NCI-H2107 (cell line): ENCODE measurements at places on chromosomes 6 and 20.

- DNase-seq: no peak
These were observed 147.5 kb downstream of the ERMARD start for GRCh38 chr6:169898788-169899480.

- no peak for DNase-seq
These were observed 13.0 kb upstream of the CLDN20 start for GRCh38 chr6:155250701-155251381.

- no peak for DNase-seq
These were observed 300.7 kb downstream of the TENT5A start for GRCh38 chr6:81451787-81452186.

DNA sequence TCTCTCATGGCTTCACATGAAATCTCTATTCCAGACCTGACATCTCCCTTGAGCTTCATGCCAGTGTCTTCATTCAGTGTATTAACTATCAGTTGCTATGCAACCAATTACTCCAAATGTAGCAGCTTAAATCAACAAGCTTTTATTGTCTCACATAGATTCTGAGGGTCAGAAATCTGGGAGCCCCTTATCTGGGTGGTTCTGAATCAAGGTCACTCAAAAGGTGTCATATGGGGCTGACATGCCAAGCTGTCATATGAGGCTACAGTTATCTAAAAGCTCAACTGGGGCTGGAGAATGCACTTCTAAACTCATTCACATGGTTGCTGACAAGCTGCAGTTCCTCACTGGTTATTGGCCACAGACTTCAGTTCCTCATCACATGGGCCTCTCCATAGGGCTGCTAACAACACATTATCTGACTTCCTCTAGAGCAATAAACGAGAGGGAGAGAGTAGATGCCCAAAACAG lies 7.3 kb upstream of the CGA start:
- DNase-seq: no peak

DNA sequence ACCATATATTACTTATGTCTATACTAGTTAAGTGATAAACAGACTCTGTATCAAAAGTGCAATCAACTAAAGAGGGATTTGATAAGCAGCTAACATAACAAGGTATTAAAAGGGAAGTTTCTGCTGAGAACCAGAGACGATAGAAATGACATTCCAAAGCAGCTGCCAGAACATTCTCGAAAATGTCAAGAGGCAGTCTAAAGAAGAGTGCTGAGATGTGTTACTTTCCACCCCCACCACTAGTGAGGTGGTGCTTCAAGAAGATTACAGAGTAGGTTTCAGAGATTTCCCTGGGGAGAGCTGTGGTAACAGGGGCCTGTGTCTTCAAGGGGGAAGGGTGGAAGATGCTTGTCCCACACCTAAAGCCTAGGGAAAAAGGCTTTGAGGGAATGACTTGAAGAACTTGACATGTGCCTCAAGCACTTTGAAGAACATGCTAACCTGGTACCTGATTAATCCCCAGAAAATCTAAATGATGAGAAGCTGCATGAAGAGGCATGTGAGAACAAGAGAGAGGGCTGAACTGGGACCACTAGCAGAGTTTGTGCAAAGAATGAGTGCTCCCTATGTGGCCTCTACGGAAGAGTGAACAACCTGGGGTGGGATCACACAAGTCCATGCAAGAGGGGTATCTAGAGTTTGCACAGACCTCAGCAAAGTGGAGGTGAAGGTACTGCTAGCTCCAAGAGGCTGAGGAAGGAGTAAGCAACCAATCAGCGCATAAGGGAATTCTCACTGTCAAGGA lies 5.0 kb downstream of the FAM184A start:
- no peak for DNase-seq

- DNase-seq: no peak
These were observed 213.6 kb upstream of the DTNBP1 start for GRCh38 chr6:15876406-15876805.

- DNase-seq: no peak
These were observed 103.5 kb upstream of the PTPRT start for GRCh38 chr20:43293068-43293786.

GRCh38 chr6:1363298-1363697 lies 26.1 kb upstream of the FOXF2 start:
- DNase-seq: no peak

DNA sequence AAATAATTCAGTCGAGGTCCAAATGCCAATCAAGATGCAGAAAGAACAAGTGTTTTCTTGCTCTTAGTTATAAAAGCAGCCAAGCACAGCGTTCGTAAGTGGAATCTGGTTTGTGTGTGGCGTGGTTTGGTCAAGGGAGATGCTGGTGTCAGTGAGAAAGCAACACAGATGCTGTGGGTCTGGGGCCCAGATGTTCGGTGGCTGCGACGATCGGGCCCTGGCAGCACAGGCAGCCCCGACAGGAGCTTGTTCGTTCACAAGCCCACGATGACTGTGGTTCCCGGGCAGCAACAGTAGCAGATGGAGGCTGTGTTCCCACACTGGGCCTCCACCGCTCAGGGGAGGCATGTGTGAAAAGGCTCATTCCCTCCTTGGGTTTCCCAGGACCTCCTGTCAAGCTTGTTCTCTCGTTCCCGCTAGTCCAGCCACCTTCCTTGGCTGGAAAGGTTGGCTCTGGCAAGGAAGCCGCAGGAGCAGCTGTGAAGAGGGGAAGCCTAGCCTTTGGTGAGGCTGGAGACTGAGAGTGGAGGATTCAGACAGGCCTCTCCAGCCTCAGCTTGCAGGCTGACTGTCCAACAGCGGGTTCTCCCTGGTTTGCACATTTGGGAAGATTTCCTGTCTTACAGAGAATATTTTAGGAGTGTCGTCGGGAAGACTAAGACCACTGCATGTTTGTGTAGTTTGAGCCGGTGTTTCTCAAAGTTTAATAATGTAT lies 304.7 kb downstream of the QKI start:
- DNase-seq: no peak

GRCh38 chr6:38004908-38005307 lies 185.4 kb downstream of the ZFAND3 start:
- no peak for DNase-seq

DNA sequence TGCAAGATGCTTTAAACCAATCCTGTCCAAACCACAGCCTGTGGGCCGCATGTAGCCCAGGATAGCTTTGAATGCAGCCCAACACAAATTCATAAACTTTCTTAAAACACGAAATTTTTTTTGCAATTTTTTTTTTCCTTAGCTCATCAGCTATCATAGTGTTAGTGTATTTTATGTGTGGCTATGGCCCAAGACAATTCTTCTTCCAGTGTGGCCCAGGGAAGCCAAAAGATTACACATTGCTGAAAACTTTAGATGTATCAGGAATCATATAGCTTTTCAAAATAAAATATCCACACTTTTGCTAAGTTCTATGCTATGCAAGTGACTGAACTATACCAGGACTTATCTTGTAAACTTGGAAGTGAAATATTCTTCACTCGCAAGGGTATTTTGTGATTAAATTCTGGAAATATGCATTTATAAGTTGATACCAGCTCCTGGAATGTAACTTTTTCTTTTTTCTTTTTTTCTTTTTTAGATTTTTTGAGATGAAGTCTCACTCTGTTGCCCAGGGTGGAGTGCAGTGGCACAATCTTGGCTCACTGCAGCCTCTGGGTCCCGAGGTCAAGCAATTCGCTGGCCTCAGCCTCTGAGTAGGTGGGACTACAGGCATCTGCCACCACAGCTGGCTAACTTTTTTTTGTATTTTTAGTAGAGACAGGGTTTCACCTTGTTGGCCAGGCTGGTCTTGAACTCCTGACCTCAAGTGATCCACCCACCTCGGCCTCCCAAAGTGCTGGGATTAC lies 49.8 kb downstream of the MTHFD1L start:
- no peak for DNase-seq

DNA sequence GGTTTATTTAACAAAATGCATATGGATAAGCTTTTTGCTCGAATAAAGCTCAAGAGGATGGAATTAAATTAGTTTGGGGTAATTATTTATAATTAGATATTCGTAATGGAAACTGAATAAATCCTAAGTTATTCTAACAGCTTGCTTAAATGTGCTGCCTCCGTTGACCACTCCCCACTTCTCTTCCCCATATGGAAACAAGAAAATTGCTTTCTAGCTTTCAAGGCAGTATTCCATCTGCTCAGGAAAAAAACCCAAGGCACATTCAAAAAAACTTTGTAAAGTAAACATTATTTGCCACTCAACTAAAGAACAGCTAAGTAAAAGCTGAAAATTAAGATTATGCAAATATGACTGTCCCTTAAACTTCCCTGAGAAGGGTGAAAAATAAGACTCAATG lies 369.2 kb downstream of the HAO1 start:
- DNase-seq: no peak

GRCh38 chr6:13811627-13812358 lies 2.6 kb downstream of the MCUR1 start:
- DNase-seq: no peak

GRCh38 chr20:36491901-36492617 lies 49.3 kb upstream of the MYL9 start:
- DNase-seq: no peak

- DNase-seq: no peak
These were observed 24.6 kb upstream of the ZNF133 start for GRCh38 chr20:18263723-18264122.

- DNase-seq: no peak
These were observed 365.9 kb downstream of the RNF144B start for GRCh38 chr6:18753076-18753475.

DNA sequence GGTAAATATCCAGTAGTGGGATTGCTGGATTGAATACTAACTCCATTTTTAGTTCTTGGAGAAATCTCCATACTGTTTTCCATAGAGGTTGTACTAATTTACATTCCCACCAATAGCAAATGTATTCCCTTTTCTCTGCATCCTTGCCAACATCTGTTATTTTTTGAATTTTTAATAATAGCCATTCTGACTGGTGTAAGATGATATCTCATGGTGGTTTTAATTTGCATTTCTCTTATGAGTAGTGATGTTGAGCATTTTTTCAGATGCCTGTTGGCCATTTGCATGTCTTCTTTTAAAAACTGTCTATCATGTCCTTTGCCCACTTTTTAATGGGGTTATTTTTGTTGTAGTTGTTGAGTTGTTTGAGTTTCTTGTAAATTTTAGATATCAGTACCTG lies 253.2 kb downstream of the HAO1 start:
- DNase-seq: no peak

- no peak for DNase-seq
These were observed 4.6 kb downstream of the SDC4 start for GRCh38 chr20:45343532-45344167.

DNA sequence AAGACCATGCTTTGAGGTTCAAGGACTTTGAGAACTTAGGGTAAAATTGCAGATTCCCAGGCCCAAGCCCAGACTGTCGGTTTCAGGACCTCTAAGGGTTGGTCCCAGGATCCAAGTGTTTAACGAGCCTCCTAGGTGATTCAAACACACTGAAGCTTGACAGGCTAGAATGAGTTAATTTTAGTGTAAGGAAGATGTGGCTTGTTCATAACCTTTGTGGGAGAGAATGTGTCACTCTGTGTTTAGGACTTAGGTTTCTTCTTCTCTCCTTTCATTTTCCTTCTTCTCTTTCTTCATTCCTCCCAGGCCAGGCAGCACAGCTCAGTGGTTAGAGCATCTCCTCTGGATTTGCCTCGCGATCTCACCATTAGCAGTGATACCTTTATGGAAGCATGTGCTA lies 104.8 kb upstream of the KCNG1 start:
- DNase-seq: no peak

DNA sequence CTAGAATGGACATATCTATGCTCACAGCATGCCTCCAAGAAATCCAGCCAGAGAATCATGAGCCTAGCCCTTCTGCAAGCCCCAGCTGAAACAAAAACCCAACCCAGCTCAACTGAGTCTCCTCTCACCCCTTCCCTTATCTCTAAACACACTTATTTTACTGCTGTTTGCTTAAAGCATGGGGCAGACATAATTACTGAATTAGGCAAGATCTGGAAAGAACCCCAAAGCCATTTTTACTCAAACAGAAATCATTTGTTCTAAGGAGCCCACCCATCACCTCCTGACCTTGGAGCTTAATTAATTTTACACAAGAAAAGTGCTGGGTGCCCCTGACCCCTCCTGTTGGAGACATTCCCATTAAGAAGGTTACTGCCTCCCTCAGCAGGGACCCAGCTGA lies 291.6 kb downstream of the MAFB start:
- DNase-seq: no peak

GRCh38 chr6:45637056-45637455 lies 259.3 kb upstream of the SUPT3H start:
- no peak for DNase-seq

GRCh38 chr6:135320721-135321621 lies 139.9 kb downstream of the MYB start:
- DNase-seq: no peak

- no peak for DNase-seq
These were observed 244.9 kb upstream of the SOX4 start for GRCh38 chr6:21348504-21349195.

DNA sequence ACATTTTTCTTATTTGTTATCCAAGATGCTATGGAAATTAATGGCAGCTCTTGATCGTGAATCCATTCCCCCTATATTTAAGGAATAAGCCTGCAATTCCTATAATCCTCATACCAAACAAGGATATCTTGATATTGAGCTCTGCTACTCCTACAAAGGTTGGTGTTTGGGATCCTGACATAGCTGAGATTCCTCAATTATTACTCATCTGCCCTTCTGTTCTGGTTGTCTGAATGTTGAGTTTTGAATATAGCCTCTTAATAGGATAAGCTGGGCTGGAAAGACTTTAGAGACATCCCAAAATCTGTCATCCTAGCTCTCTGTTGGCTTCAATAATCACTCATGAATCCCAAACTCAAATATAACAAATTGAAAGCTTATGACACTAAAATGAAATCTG lies 49.9 kb downstream of the CLIC5 start:
- DNase-seq: no peak

- no peak for DNase-seq
These were observed 11.7 kb upstream of the SIRPB1 start for GRCh38 chr20:1631309-1632151.

DNA sequence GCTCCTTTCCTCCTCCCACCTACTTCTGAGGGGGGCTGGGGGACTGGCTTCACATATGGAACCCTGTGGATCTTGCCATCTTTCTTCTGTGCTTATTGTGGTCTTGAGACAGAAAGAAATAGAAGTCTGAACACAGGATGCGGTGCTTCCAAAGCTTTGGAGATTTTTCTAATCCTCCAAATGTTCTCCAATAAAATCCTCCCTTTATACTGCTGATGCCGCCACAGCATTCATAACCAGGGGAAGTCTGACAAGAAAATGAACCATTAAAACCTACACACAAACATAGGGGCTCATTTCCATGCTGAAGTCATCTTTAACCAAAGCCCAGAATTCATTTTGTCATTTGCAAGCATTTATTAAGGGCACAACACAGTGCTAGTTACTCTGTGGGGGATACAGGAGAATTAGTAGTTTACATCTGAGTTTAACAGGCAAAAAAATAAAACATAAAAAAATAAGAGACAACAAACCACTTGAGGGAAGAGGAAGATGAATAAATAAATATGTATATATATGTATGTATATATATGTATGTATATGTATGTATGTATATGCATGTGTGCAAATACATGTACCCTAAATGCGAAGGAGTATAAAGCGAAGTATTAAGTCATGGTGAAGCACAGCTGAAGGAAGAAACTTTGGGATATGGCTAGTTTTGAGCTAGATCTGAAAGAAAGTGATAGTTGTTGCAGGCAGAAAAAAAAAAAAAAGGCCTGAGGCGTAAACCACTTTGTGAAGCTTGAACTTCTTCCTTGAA lies 5.9 kb upstream of the PTPRK start:
- DNase-seq: no peak

- no peak for DNase-seq
These were observed 46.9 kb upstream of the TRIM26 start for GRCh38 chr6:30260036-30260504.

GRCh38 chr6:79065232-79065631 lies 12.8 kb downstream of the PHIP start:
- DNase-seq: no peak

- no peak for DNase-seq
These were observed 147.5 kb upstream of the PLN start for GRCh38 chr6:118400582-118400981.

- no peak for DNase-seq
These were observed 46.6 kb upstream of the RNF24 start for GRCh38 chr20:4061987-4062386.
